ENCODE measurements at places on chromosomes 16 and 17. TPM values are rescaled to one million over a fixed set of nuclear protein-coding genes. Genes with fewer than 3 reads are reported as not detected.

The ERBB2 gene
- 5.9 TPM for total RNA-seq

The BICDL2 gene
- total RNA-seq: 1.1 TPM

The KCNJ12 gene
- 0.05 TPM for total RNA-seq

The ZNF286A gene
- total RNA-seq: 22.3 TPM

The OMG gene
- 0.42 TPM for total RNA-seq

The NLRC5 gene
- 219 TPM for total RNA-seq

The TMEM235 gene
- total RNA-seq: not detected

The GAS2L2 gene
- total RNA-seq: not detected

The NKD1 gene
- 0.66 TPM for total RNA-seq

The TBC1D3 gene
- not detected for total RNA-seq

The OSBPL7 gene
- 11.6 TPM for total RNA-seq

The JPH3 gene
- total RNA-seq: not detected

The CDH13 gene
- not detected for total RNA-seq

The SLC4A1 gene
- total RNA-seq: not detected

The C16orf54 gene
- 15.9 TPM for total RNA-seq

The KLHL10 gene
- total RNA-seq: 0.16 TPM

The KRTAP17-1 gene
- total RNA-seq: not detected

The SLC13A2 gene
- total RNA-seq: not detected

The TNFSF13 gene
- 1.5 TPM for total RNA-seq

The TMEM219 gene
- 55.2 TPM for total RNA-seq

The TBC1D3L gene
- total RNA-seq: 38.1 TPM

The WWP2 gene
- total RNA-seq: 55.7 TPM

The IRX5 gene
- total RNA-seq: 0.13 TPM

The NPB gene
- 0.53 TPM for total RNA-seq

The CA7 gene
- not detected for total RNA-seq

The NPIPB13 gene
- 25.1 TPM for total RNA-seq

The BAHCC1 gene
- total RNA-seq: not detected

The DNAI2 gene
- total RNA-seq: 1.6 TPM

The CCDC200 gene
- 1.1 TPM for total RNA-seq

The LPO gene
- total RNA-seq: not detected

The UNC45B gene
- not detected for total RNA-seq

The CBX1 gene
- 30.0 TPM for total RNA-seq

The IGFALS gene
- 0.15 TPM for total RNA-seq

The TBX6 gene
- 1.1 TPM for total RNA-seq

The CCL8 gene
- total RNA-seq: not detected

The FOXJ1 gene
- not detected for total RNA-seq

The CFAP97D1 gene
- not detected for total RNA-seq

The DHRS7C gene
- not detected for total RNA-seq

The EVPLL gene
- not detected for total RNA-seq

The TRPV2 gene
- total RNA-seq: 74.9 TPM

The UTP4 gene
- 69.1 TPM for total RNA-seq
